ENCODE measurements at places on chromosomes 16 and 17. TPM values are rescaled to one million over a fixed set of nuclear protein-coding genes. Genes with fewer than 3 reads are reported as not detected.

MARVELD3 gene
- total RNA-seq = not detected

IRF8 gene
- total RNA-seq = not detected

OR3A3 gene
- total RNA-seq = not detected

RHBDF1 gene
- 112 TPM for total RNA-seq

NAGLU gene
- total RNA-seq = 46.9 TPM

TERB1 gene
- 0.13 TPM for total RNA-seq

C1QTNF8 gene
- total RNA-seq = 0.06 TPM

TMEM238L gene
- not detected for total RNA-seq

C17orf67 gene
- 0.53 TPM for total RNA-seq

ABCC11 gene
- 0.26 TPM for total RNA-seq

LCAT gene
- total RNA-seq = 8.2 TPM

KRTAP9-8 gene
- total RNA-seq = not detected

CETP gene
- not detected for total RNA-seq

CD300E gene
- total RNA-seq = not detected

SLC47A2 gene
- 0.06 TPM for total RNA-seq

P2RX5 gene
- 1.5 TPM for total RNA-seq

SCARF1 gene
- 2.3 TPM for total RNA-seq

KRT25 gene
- not detected for total RNA-seq

HS3ST3B1 gene
- total RNA-seq = 2.0 TPM

SULT1A4 gene
- 0.75 TPM for total RNA-seq

KRTAP4-6 gene
- not detected for total RNA-seq

AXIN2 gene
- 6.5 TPM for total RNA-seq

EMC6 gene
- total RNA-seq = 15.2 TPM

PRSS27 gene
- total RNA-seq = 0.92 TPM

Measured in aortic smooth muscle cell (primary cell).